ENCODE measurements at places on chromosomes 1 and 21.

GRCh38 chr1:184485751-184486723, 99.2 kb downstream of the C1orf21 start:
- no peak for DNase-seq

- DNase-seq: no peak
These were observed 13.8 kb downstream of the OLIG2 start for GRCh38 chr21:33039536-33039935.

DNA sequence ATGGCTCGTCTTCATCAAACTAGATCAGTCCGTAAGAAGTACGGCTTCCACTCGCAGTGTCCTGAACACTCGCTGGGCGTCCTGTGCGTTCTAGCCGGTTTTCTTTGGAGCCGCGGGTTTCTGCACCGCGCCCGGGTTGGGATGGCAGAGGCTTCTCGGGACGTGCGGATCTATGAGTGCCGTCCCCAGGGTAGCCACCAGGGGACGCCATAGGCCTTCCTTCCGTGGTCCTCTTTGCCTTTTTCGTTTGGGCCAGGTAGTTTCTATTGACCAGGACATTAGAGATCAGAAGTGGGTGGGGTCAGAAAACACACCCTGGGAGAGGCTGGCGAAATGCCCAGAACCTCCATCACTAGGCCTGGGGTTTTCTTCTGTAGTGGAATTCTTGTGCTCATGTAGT, 273.8 kb downstream of the FAM72C start:
- no peak for DNase-seq

GRCh38 chr1:196887515-196888239, at the start of gene CFHR4:
CFHR4 (plus strand) TSS chr1:196888052; CDS start chr1:196888151, 99 bp downstream.
- DNase-seq: no peak

GRCh38 chr1:65255035-65255655, 54.2 kb upstream of the DNAJC6 start:
- peak; percentile 31 for DNase-seq

DNA sequence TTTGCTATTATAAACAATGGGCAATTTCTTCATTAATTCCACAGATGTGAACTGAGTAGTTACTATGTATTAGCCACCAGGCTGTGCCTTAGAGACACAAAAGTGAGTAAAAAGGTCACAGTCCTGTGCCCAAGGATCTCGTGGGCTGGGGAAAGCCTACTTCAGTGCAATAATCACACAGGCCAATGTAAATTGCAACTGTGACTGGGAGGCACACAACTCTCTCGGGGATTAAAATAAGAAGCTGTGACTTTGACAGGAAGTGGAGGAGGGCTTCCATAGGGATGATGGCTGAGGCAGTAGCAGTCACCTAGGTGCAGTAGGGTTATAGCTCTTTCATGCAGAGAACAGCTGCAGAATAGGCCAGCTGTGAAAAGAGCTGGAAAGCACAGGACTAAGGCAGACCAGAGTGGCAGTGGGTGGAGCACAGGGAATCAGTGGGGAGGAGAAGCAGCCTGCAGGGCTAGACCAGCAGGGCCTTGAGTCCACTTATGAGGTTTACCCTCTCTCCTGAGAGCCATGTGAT, 121.9 kb downstream of the MAB21L3 start:
- DNase-seq: peak; percentile 1

DNA sequence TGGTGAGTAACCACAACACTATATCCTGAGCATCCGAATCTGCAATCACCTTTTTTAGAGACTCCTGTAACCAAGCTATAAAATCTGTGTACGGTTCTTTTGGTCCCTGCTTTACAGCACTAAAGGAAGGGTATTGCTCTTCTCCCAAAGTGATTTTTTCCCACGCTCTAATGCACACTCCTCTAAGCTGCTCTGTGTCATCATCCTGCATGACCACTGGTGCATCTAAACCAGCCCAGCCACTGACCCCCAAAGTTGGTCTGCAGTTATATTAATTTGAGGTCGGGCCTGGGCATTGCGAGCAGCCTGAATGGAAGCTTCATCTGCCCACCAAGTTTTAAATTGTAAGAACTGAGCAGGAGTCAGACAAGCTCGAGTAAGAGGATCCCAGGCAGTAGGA, 480.0 kb downstream of the PTPRU start:
- DNase-seq: no peak

- no peak for DNase-seq
These were observed 4.8 kb downstream of the COX20 start for GRCh38 chr1:244840219-244840794.

DNA sequence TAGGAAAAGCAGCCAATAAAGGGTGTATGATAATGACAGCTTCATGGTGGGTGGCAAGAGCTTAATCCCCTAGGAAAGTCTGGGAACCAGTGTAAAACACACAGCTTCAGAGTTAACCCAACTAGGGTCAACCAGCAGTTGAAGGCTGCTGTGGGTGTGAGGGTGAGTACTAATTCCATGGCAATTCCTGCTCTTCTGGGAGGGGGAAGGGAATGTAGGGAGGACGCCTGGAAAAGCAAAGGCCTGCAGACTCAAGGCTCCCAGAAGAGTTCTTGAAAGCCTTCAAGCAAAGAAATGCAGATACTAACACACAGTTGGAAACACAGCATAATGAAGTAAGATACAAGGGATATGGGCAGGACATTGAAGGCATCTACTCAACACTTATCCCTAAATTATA, 28.1 kb downstream of the TTLL7 start:
- no peak for DNase-seq

Measured in kidney glomerular epithelial cell (primary cell).